Occipital lobe (tissue), 3 donors: ENCODE measurements at places on chromosomes 4 and X. TPM values are rescaled to one million over a fixed set of nuclear protein-coding genes. Genes with fewer than 3 reads are reported as not detected.

Gene SSX4
- total RNA-seq: not detected

GRCh38 chrX:72003811-72004750 lies 93.4 kb downstream of the NHSL2 start:
- peak; percentile 11 for DNase-seq

DNA sequence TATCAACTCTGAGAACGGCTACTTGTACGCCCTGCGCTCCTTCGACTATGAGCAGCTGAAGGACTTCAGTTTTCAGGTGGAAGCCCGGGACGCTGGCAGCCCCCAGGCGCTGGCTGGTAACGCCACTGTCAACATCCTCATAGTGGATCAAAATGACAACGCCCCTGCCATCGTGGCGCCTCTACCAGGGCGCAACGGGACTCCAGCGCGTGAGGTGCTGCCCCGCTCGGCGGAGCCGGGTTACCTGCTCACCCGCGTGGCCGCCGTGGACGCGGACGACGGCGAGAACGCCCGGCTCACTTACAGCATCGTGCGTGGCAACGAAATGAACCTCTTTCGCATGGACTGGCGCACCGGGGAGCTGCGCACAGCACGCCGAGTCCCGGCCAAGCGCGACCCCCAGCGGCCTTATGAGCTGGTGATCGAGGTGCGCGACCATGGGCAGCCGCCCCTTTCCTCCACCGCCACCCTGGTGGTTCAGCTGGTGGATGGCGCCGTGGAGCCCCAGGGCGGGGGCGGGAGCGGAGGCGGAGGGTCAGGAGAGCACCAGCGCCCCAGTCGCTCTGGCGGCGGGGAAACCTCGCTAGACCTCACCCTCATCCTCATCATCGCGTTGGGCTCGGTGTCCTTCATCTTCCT lies 2.7 kb downstream of the PCDH10 start:
- peak; percentile 54 for DNase-seq

DNA sequence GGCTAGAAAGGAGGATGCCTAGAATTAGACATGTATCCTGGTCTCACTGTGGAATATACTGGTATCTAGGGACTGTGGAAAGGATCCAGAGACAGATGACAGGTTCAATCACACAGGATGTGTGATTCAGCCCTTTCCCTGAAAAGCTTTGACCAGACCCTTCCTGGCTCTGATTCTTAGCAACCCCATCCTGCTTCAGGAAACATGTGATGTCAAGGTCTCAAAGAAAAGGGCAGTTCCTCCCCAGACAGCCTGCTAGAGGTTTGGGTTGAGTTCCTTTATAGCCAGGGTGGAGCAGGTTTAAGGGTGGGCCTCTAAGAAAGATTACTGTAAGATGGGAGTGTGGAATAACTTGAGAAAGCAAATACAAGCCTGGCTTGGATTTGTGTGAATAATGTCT lies 3.0 kb downstream of the BMP15 start:
- no peak for DNase-seq

DNA sequence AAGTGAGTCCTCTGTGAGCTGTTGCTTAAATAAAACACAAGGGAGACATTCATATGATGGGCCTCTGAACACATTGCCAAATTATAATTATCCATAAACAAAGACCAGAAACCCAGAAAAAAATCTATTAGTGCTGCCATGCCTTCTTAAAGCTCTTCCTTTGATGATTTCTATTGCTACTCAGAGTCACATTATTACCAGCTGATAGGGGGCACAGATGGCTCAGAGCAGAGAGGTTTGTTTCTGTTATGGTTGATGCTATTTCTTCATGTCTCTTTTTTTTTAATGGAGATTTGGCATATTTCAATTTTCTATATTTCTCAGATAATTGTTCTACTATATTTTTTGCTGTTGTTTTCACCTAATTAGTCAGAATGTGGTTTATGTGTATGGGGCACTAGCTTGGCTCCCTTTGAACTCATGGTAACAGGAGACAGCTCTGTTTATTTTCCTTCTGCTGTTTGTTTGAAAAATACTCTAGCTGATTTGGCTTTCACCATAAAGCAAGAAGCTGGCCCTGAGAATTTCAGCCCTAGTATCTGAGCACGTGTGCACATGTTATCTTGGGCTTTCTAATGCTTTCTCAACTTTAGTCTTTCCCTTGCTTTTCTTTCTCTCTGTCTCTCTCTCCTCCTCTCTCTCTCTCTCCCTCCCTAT lies 568.8 kb downstream of the PPARGC1A start:
- no peak for DNase-seq

GRCh38 chr4:110610940-110611831 lies 11.7 kb downstream of the PITX2 start:
- DNase-seq: no peak

- no peak for DNase-seq
These were observed 72.3 kb upstream of the GRID2 start for GRCh38 chr4:92231511-92231910.

Gene UGT2A3
- total RNA-seq: under 0.01 TPM

- no peak for DNase-seq
These were observed 67.6 kb upstream of the MTNR1A start for GRCh38 chr4:186622788-186623464.

- DNase-seq: no peak
These were observed 25.3 kb downstream of the STIM2 start for GRCh38 chr4:26885912-26886274.

GRCh38 chr4:30962939-30963338 lies 242.8 kb downstream of the PCDH7 start:
- DNase-seq: no peak

Gene BEX1
- total RNA-seq: 103 TPM

GRCh38 chrX:40445691-40446090 lies 135.1 kb upstream of the ATP6AP2 start:
- DNase-seq: no peak

DNA sequence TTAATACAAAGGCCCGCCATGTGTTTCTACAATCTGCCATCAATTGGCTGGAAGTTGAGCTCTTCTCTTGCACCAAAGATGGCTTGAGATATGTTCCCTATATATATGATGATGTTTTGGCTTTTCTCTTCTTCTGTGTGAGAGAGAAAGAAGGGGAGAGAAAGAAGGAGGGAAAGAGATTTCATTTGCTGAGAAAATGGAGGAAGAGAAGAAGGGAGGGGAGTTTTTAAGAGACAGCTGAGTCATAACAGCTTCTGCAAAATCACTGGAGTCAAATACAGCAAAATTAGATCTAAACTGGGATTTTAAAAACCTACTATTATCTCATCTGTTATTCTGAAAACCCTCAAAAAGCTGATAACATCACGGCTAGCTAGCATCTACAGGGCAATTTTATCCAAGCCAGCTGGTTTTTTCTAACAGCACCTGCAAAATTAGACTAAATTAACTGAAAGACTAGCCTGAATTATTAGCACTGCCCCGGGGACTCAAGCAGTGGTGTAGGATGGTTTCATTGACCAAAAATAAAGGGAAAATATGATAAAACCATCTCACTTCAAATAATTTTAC lies 647.6 kb upstream of the ACTRT1 start:
- DNase-seq: no peak

Gene BEX4
- total RNA-seq: 98.1 TPM

Gene SPANXN3
- total RNA-seq: not detected

DNA sequence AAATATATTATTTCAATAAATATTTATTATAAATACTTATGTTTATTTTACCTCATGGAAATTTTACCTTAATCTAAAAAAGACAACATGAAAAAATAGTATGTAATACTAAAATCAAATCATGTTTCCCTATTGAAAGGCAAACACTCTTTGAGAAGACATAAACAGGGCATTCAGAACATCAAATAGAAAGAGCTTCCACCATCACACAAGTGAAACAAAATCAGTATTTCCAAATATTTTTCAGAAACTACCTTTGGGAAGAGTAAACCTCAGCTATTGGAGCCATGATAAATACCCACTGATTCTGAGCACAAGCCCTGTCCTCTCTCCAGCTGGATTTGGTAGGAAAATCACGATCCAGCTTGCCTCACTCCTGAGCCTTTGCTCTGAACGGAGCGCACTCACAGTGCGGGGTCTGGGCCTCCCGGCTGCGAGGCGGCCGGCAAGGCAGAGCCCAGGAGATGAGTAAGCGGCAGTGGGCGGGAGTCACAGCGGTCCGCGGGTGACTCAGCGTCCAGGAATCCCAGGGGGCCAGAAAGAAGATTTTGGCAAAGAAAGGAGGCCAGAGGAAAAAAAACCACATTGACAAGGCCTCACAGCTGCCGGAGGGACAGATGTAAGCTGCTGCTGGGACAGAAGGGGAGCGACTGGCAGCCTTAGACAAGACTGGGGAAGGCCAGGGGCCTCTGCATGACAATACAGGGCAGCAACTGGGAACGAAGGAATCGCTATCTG lies 14.7 kb upstream of the ANXA5 start:
- peak; percentile 82 for DNase-seq

Gene KIF4A
- total RNA-seq: 2.7 TPM

Gene MAP3K15
- total RNA-seq: 1.4 TPM

DNA sequence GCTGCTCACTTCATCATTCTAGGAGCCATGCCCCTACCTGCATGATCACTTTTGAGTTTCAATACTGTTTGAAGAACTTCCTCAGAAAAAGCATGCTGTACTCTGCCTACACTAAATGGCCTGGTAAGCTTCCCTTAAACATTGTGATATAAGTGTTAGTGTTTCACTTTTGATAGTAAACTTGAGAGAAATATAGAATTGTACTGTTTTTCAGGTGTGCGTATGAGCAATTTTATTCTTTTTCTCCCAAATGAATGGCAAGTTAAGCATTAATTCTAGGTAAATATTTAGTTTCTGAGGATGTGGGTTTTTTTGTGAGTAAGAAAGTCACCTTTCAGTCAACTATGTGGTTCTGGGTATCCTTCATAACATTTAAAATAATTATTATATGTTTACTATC lies 484.5 kb downstream of the IL15 start:
- no peak for DNase-seq

Gene RBMXL3
- not detected for total RNA-seq

Gene PAK3
- total RNA-seq: 119 TPM

- no peak for DNase-seq
These were observed 163.3 kb upstream of the USP38 start for GRCh38 chr4:143021384-143021783.

- DNase-seq: no peak
These were observed 14.5 kb upstream of the FGG start for GRCh38 chr4:154626793-154627484.

DNA sequence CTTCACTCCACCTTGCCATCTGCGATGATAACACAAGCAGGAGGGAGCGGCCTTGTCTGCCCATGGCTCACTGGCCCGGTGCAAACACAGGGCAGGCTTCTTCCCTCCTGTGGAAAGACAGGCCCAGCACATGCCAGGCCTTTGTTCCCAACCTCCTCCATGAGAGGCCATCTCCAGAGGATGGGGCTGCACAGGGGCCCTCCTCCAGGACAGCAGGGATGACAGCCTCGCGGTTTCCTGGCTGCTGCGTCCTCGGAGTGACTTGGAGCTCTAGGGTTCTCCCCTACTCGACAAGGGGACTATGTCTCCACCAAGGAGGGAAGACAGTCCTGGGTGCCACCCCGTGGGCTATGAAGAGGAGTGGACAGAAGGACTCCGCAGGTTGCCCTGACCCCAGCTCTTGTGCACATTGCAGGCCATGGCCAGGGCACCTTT lies 21.8 kb downstream of the RNF212 start:
- no peak for DNase-seq

Gene HSFX3
- total RNA-seq: not detected

Gene MAGEA2B
- not detected for total RNA-seq

DNA sequence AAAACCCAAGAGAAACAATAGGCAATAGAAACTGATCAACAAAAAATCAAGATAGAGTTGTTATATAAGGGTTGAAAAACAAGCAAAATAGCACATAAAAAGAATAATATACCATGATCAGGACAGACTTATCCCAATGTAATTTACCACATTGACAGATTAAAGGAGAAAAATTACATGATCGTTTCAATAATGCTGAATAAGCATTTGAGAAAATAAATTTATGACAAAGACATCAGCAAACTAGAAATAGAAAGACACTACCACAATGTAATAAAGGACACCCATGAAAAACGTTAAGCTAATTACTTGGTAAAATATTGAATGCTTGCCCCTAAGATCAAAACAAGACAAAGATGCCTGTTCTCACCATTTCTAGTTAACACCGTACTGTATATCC lies 105.6 kb downstream of the ARHGEF9 start:
- no peak for DNase-seq

DNA sequence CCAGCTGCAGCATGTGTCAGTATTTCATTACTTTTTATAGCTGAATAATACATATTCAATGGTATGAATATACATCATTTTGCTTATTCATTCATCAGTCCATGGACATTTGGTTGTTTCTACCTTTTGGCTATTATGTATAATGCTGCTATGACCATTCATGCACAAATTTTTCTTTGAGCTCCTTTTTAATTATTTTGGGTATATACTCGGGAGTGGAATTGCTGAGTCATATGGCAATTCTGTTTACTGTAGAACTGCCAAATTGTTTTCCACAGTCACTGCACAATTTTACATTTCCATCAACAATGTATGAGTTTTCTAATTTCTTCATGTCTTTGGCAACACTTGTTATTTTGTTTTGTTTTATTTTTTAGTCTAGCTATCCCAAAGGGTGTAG lies 405.9 kb upstream of the PITX2 start:
- no peak for DNase-seq

DNA sequence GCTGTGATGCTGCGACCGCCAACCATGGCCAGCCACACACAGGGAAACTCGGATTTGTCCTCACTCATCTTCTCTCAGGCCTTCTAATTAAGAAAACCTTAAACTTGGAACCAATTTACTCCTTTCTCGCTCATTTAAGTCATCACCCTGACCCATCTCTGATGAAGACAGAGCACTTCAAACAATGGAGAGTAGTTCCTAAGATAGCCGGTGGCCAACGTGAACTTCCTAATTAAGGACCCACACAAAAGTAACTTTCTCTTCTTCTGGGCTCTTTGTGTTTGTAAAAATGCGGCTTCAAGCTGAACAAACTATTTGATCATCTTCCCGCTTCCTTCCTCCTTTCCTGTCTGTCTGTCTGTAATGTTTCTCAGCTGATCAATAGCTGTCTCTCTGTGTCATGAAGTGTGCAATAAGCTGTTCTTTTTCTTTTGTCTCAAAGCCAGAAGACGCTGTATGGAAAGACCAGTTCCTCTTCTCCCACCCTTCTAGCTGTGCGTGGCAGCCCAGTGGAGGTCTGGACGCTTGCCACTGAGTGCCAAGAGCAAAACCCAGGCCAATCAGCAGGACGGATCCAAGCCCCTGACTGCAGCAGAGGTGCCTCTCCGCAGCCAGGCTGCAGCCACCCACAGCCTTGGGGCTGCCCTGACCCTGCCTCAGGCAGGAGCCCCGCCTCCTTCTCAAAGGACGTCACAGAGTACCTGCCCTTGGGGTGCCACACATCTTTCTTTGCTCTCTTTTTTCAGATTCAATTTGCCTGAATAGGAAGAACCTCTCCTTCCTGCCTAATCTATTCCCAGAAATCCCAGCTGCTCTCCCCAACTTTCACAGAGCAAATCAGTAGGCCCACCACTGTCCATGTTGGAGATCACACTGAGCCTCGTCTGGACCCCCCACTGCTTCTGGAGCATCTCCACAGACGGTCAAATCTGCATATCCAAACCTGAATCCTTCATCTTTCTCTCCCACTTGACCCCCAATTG lies 59.3 kb downstream of the MAML3 start:
- DNase-seq: no peak
